T-helper 17 cell (primary cell): ENCODE measurements at places on chromosomes 2 and 18. TPM values are rescaled to one million over a fixed set of nuclear protein-coding genes. Genes with fewer than 3 reads are reported as not detected.

Gene GPR45
- total RNA-seq = not detected

Gene ALK
- total RNA-seq = not detected

Gene IL18R1
- total RNA-seq = 31.7 TPM

Gene UGT1A6
- not detected for total RNA-seq

Gene BIN1
- 133 TPM for total RNA-seq

Gene SKOR2
- not detected for total RNA-seq

Gene EPHA4
- 88.2 TPM for total RNA-seq

Gene ACADL
- not detected for total RNA-seq

Gene NTSR2
- not detected for total RNA-seq

Gene MAB21L4
- not detected for total RNA-seq

Gene RAB6C
- not detected for total RNA-seq

Gene PAX3
- not detected for total RNA-seq

Gene SERPINB13
- total RNA-seq = not detected

Gene SCYGR2
- not detected for total RNA-seq

Gene CGREF1
- total RNA-seq = not detected

Gene EGR4
- 0.52 TPM for total RNA-seq

Gene MDH1B
- total RNA-seq = not detected

Gene POTEC
- total RNA-seq = not detected

GRCh38 chr2:148317598-148317997, 296.7 kb downstream of the MBD5 start:
- H3K4me3 ChIP-seq = no peak overlapping the region
- H3K27ac ChIP-seq = no peak overlapping the region
- no peaks in the 10 kb centered on the region for H3K27me3 ChIP-seq
- H3K4me1 ChIP-seq = peaks cover 3% of the 10 kb centered on the region
- DNase-seq = no peak
- H3K36me3 ChIP-seq = peaks cover 4% of the 10 kb centered on the region

GRCh38 chr2:133390156-133390555, 178.1 kb downstream of the NCKAP5 start:
- no peaks in the 10 kb centered on the region for H3K27me3 ChIP-seq
- no peaks in the 10 kb centered on the region for H3K36me3 ChIP-seq
- DNase-seq = no peak

DNA sequence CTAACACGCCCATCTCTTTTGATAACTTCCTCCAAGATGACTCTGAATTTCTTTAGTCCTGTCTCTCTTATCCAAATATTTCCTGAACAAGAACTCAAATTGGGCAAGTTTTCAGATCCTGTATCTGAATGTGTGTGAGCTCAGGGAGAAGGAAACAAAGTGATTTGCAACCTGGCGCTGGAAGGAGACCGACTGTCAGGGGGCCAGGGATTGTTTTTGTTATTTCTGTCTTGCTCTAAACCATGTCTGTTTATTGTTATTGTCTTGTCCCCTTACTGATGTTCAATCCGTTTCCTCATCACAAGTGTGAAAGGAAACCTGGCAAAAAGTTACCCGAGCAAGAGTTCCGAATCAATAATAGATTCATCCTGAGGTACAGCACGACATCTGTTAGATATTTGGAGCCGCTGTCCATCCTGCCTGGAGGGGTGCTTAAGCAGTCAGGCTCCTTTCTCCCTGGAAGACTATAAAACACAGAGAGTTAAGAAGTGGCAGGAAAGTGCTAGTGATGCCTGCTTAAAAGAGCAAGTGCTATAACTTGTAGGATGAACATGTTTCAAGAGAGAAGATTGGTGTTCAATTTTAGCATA, 132.5 kb upstream of the OSR1 start:
- H3K27me3 ChIP-seq = peaks cover 48% of the 10 kb centered on the region
- no peak overlapping the region for H3K4me3 ChIP-seq
- DNase-seq = no peak
- H3K36me3 ChIP-seq = peaks cover 2% of the 10 kb centered on the region
- no peak overlapping the region for H3K27ac ChIP-seq
- H3K4me1 ChIP-seq = no peaks in the 10 kb centered on the region

GRCh38 chr2:174931724-174932123, 73.5 kb downstream of the CHN1 start:
- no peaks in the 10 kb centered on the region for H3K4me1 ChIP-seq
- peaks cover 5% of the 10 kb centered on the region for H3K27me3 ChIP-seq
- no peak overlapping the region for H3K4me3 ChIP-seq
- peaks cover 2% of the 10 kb centered on the region for H3K36me3 ChIP-seq
- no peak for DNase-seq

GRCh38 chr18:75799449-75800330, 372.2 kb upstream of the SMIM21 start:
- H3K36me3 ChIP-seq = no peaks in the 10 kb centered on the region
- H3K27ac ChIP-seq = no peak overlapping the region
- peaks cover 22% of the 10 kb centered on the region for H3K27me3 ChIP-seq
- no peak overlapping the region for H3K4me3 ChIP-seq
- no peaks in the 10 kb centered on the region for H3K4me1 ChIP-seq
- no peak for DNase-seq

GRCh38 chr2:241103176-241103595, 1.1 kb upstream of the MTERF4 start:
- peak overlapping the region; percentile 98 for H3K27ac ChIP-seq
- peak overlapping the region; percentile 94 for H3K4me3 ChIP-seq
- DNase-seq = no peak
- peaks cover 6% of the 10 kb centered on the region for H3K36me3 ChIP-seq

GRCh38 chr2:105604938-105605337, 139.8 kb upstream of the NCK2 start:
- peaks cover 12% of the 10 kb centered on the region for H3K27me3 ChIP-seq
- no peak overlapping the region for H3K27ac ChIP-seq
- H3K4me3 ChIP-seq = no peak overlapping the region
- H3K4me1 ChIP-seq = peaks cover 8% of the 10 kb centered on the region
- no peaks in the 10 kb centered on the region for H3K36me3 ChIP-seq
- no peak for DNase-seq

DNA sequence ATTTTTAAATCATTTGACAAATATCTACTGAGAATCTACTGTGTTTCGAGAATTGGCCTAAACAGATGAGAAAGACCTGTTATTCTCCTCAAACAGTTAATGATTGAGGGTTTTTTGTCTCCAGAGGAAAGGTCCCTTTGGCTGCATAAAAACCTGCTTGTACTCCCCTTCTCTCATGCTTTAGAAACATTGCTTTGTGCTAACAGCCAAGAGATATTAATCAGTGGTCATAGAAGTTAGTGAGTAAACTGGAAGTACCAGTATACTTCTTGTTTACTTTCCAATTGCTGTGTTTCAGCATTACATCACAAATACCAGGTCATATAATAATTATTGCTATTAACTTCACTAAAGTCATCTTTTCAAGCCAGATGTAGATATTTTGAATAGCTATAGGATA, 34.1 kb downstream of the ITGB6 start:
- no peak overlapping the region for H3K27ac ChIP-seq
- no peak for DNase-seq
- no peaks in the 10 kb centered on the region for H3K36me3 ChIP-seq
- H3K4me3 ChIP-seq = no peak overlapping the region
- H3K27me3 ChIP-seq = no peaks in the 10 kb centered on the region

DNA sequence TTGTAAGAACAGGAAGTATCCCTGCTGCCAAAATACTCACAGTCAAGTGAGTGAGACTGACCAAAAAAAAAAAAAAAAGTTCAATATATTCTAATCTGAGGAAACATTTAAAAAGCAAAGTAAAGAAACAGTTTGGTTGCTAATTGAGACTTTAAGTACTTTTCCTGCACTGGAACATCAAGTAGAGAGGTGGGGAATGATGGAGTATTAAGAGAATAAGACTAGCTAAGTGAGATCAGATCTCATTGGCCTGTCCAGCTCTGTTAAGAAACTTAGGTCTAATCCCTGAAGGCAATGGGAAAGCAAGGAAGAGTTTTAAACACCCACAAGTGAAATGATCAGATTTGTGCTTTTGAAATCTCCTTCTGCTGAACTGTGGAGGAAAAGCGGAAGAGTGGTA, 27.8 kb upstream of the MAP4K3 start:
- H3K4me3 ChIP-seq = no peak overlapping the region
- no peak overlapping the region for H3K27ac ChIP-seq
- H3K27me3 ChIP-seq = no peaks in the 10 kb centered on the region
- no peak for DNase-seq

DNA sequence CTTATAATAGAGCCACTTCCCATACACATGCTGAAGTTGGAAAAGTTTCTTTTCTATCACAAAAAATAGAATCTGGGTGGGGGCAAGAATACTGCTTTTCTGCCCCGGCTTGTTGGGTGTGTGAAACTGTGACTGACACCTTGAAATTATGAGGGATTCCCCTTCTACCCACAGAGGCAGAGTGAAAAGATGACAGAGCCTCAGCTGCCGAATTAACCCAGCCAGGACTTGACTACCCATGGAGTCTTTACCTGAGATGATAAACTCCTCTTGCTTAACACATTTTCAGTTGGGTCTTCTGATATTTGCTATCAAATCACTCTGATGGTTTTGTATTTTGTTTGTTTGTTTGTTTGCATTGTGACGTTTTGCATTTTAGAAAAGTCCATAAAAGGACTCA, 66.0 kb upstream of the PMAIP1 start:
- no peak overlapping the region for H3K4me3 ChIP-seq
- no peak overlapping the region for H3K27ac ChIP-seq
- DNase-seq = no peak

DNA sequence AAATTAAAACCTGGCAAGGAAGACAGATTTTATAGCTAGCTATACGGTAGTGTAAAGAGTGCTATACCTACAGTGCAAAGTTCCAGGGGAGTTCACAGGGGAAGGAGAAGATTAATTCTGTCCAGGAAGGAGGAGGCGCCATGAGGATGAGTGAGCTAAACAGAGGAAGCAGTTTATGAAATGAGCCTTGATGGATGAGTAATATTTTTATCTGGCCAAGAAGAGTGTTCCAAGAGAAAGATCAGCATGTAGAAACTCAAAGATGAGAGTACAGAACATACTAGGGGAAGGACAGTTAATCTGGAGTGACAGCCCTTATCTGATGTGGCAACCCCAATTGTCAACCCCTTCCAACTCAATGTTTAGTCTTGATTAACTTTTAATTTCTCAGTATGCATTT, 54.8 kb downstream of the CDH20 start:
- H3K27ac ChIP-seq = no peak overlapping the region
- no peaks in the 10 kb centered on the region for H3K4me1 ChIP-seq
- DNase-seq = no peak
- H3K27me3 ChIP-seq = peaks cover 6% of the 10 kb centered on the region

DNA sequence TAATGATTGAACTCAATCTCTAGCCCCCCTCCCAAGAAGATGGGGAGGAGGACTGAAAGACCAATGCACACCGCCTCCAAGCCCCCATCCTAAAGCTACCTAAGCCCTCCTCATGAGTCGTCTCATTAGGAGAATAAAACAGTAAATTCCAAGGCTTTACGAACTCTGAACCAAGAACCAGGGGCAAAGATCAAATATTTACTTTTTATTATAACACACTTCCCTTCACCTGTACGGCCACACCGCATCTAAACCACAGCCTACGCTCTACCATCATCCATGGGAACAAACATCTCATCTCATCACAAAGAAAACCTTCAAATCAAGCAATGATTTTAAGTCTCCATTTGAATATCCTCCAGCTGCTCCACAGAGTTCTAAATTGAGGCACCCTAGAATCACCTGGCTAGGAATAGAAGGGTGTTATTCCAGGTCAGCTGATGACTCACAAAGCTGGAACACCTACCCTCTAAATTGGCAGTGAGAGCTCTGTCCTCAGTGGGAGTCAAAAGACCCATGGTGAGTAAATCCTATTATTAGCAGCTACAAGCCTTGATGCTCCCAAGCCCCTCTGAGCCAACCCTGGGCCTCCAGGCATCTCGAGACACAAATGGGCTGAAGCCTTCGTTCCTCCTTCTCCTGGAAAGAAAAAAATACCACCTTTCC, 45.6 kb upstream of the BZW1 start:
- DNase-seq = no peak
- H3K4me3 ChIP-seq = no peak overlapping the region
- no peak overlapping the region for H3K27ac ChIP-seq
- peaks cover 7% of the 10 kb centered on the region for H3K4me1 ChIP-seq
- peaks cover 5% of the 10 kb centered on the region for H3K36me3 ChIP-seq

- no peak overlapping the region for H3K4me3 ChIP-seq
- H3K36me3 ChIP-seq = no peaks in the 10 kb centered on the region
- H3K27ac ChIP-seq = no peak overlapping the region
- no peaks in the 10 kb centered on the region for H3K4me1 ChIP-seq
- no peak for DNase-seq
These were observed 31.1 kb upstream of the STK39 start for GRCh38 chr2:168278424-168278888.

- H3K4me1 ChIP-seq = no peaks in the 10 kb centered on the region
- no peak for DNase-seq
- no peak overlapping the region for H3K4me3 ChIP-seq
- H3K36me3 ChIP-seq = no peaks in the 10 kb centered on the region
- peaks cover 6% of the 10 kb centered on the region for H3K27me3 ChIP-seq
These were observed 60.0 kb upstream of the SGPP2 start for GRCh38 chr2:222364285-222364895.

GRCh38 chr2:80147690-80148089, 156.9 kb downstream of the LRRTM1 start:
- no peaks in the 10 kb centered on the region for H3K36me3 ChIP-seq
- H3K4me1 ChIP-seq = no peaks in the 10 kb centered on the region
- no peaks in the 10 kb centered on the region for H3K27me3 ChIP-seq
- no peak overlapping the region for H3K4me3 ChIP-seq
- no peak for DNase-seq

- no peaks in the 10 kb centered on the region for H3K27me3 ChIP-seq
- DNase-seq = no peak
- H3K4me1 ChIP-seq = peaks cover 9% of the 10 kb centered on the region
- H3K36me3 ChIP-seq = peaks cover 9% of the 10 kb centered on the region
These were observed 66.6 kb downstream of the ITGA4 start for GRCh38 chr2:181523756-181524155.

DNA sequence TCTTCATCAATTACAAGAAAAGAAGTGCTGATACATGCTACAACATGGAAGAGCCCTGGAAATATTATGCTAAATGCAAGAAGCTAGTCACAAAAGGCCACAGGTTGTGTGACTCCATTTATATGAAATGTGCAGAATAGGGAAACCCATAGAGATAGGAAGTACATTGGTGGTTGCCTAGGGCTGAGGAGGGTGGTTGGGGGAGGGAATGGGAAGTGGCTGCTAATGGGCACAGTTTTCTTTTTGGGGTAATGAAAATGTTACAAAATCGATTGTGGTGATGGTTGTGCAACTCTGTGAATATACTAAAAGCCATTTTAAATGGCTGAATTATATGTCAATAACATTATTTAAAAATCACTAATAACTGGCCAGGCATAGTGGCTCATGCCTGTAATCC, 24.3 kb upstream of the RESP18 start:
- H3K4me1 ChIP-seq = peaks cover 2% of the 10 kb centered on the region
- H3K4me3 ChIP-seq = no peak overlapping the region

GRCh38 chr18:635171-635570, 22.3 kb upstream of the TYMS start:
- H3K4me3 ChIP-seq = no peak overlapping the region
- H3K36me3 ChIP-seq = no peaks in the 10 kb centered on the region
- no peak for DNase-seq
- peaks cover 40% of the 10 kb centered on the region for H3K27me3 ChIP-seq

GRCh38 chr2:54678719-54679118, 44.7 kb upstream of the EML6 start:
- peaks cover 14% of the 10 kb centered on the region for H3K4me1 ChIP-seq
- H3K27ac ChIP-seq = no peak overlapping the region
- no peak overlapping the region for H3K4me3 ChIP-seq
- H3K27me3 ChIP-seq = peaks cover 21% of the 10 kb centered on the region
- DNase-seq = no peak
